IMR-90 (cell line): ENCODE measurements at places on chromosomes 7 and 10.

DNA sequence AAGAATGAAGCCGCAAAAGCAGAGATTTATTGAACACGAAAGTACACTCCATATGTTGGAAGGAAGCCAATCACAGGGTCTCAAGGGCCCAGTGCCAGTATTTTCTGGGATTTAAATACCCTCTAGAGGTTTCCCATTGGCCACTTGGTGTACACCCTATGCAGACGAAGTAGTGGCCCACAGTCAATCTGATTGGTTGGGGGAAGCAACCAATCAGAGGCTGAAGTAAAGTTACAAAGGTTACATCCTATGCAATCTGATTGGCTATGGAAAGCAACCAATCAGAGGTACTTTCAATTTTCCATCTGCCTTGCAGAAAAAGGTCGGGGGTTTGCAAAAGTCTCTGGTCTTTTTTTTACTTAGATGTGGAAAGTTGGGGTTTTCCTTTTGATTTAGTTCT lies 481.3 kb upstream of the NRP1 start:
- no peak for DNase-seq

DNA sequence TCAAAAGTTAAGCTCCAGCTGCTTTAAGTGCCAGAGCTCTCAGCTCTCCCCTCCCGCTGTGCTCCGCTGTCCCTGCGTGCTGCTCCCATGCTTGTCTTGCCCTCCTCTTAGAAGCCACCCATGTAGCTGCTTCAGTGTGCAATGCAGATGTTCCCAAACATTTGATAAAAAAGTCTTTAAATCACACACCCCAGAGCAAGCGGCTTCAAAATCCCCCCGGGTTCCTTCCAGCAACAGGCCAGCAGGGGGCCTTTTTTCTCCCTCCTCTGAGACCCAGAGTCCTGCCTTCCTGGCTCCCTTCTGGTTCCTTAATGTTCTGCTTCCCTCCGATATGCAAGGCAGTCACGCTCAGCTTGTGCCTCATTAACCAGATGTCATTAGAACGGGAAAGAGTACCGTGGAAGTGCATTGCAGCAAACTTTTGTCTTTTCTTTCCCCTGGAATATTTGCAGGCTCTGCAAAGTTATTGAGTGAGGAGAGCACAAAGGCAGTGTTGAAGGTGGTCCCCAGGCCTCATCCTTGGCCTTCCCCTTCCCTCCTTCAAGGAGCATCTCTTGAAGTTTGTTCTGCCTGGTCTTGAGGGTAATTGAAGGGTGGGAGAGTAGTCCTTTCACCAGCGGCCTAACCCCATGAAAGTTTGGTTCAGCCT lies 25.5 kb downstream of the LDB3 start:
- DNase-seq: peak; percentile 51

GRCh38 chr7:13181216-13181615 lies 493.8 kb downstream of the ARL4A start:
- DNase-seq: peak; percentile 16

DNA sequence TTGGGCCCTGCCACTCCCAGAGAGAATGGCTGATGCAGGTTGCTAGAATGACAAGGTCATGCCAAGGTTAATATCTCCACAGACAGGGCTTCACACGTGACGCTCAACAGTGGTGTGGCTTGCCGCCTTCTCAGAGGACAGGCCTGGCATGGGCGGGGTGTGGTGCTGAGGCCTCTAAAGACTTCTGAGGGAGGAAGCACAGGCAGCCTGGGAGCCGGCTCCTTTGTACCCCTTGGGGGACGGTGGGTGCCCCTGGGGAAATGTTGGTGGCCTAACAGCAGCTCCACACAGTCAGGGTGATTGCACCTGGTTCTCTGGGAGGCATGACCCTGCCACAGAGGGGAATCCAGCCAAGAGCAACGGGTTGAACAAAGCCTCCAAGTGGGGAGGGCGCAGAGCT lies 115.1 kb downstream of the PKD1L1 start:
- no peak for DNase-seq
